ENCODE measurements at places on chromosomes 11 and 22.

- no peak for DNase-seq
Observed at GRCh38 chr11:61870541-61871031, 20.8 kb downstream of the FADS3 start.

DNA sequence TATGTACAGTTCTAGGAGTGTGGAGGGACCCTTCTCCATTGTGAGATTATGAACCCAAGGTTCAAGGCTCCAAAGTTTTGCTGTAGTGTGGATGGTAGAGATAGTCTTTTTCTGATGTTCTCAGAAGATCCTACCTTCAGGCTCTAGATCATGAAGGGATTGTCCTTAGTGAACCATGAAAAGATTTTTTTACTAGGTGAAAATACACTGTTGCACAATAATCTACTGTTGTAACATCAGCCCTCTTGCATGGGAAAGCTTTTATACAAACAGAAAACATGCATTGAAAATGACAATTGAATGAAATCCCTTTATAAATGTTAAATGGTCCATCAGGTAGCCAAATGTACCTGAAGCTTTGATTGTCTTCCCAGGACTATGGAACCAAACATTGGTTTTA is 177.8 kb downstream of the FAM76B start:
- no peak for DNase-seq

GRCh38 chr11:35056391-35057093 is 82.4 kb upstream of the CD44 start:
- DNase-seq = no peak

DNA sequence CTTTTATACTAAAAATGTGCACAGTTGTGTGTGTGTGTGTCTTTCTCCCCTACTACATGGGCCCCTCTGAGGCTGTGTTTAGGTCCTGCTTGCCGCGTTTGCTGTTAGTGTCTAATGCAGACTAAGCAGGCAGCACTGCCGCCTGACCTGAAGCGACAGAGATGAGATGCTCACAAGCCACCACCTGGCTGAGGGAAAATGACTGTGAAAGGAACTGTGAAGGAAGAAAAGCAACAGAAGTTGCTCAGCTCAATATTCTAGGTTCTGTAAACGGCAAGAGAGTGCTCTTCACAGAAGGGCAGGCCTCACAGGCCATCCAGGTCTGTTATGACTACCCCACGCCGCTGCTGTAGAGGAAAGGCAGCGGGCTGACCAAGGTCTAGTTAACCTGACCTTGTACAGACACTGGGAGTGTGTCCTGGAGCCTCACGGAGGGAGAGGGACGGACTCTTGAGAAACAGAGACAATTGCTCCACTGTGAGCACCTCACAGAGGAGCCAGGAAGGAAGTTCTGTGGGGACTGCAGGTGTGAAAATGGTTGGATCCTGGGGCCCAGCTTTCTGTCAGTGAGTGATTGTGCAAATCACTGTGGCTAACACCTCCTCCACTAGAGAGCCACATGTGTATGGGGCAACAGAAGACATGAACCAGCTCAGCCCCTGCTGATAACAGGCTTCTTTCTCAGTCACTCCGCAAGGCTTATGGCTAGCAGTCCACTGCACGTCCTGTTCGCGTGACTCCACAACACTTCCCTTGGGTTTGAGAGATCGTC is 31.3 kb upstream of the YPEL1 start:
- DNase-seq = no peak

GRCh38 chr11:62400760-62401159 is 18.1 kb upstream of the SCGB1A1 start:
- DNase-seq = no peak

GRCh38 chr11:103862094-103862801 is 174.2 kb upstream of the DDI1 start:
- peak; percentile 14 for DNase-seq

DNA sequence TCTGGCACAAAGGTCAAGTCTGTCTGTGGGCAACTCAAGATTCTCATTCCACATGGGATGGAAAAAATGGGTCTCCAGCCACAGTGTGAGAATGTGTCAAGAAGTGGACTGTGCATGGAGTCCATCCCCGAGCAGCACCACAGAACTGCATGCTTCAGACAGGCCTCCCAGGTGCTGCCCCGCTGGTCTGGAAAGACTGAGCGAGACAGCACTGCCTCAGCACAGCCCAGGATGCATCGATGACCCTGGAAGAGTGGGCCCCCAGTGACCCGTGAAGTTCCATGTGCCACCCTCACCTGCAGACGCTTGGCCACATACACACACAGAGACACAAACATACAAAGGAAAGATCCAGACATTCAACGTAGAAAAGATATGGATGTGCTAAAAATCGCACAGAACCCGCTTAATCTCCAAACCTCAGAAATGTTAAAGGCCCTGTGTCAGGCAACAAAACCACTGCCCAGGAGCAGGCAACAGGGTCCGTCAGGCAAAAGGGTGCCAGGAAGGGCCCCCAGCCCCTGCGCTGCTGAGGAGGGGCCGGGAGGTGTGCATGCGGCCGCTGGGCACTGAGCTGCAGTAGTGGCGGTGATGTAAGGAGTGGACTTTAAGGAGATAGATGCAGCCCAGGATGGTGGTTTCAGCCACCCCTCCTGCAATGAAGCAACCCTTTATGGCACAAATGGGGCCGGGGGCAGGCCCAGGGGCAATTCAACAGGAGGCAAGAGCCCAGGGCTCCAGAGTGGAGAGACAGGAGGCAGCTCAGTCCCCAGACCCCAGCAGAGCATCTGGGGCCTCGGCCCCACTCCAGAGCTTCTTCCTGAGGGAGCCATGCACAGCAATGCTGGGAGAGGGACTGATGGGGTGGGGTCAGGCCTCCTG is 84.7 kb downstream of the DGCR2 start:
- no peak for DNase-seq

- peak; percentile 86 for DNase-seq
Observed at GRCh38 chr11:22459048-22459447, 120.9 kb downstream of the SLC17A6 start.

- DNase-seq = peak; percentile 73
Observed at GRCh38 chr22:41770715-41771468, 29.6 kb upstream of the CCDC134 start.

DNA sequence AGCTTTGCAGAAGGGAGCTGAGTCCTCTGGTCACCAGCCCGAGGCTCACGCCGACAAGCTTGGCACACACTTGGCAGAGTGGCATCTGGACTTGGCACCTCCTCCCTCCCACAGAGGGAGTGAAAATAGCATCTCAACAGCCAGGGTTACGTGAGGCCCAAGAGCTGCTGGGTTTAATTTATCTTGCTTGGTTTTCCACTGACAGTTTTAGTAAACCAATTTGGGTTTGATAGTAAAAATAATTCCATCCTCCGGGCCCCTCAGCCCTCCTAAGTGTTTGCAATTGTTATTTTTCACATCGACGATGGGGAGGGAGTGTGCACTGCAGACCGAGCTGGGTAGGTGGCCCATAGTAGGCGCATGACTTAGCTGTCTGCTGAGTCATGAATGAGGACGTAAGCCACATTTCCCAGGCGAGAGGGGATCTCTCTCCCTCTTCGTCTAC is 107.6 kb upstream of the ASPHD2 start:
- peak; percentile 39 for DNase-seq

- peak; percentile 39 for DNase-seq
Observed at GRCh38 chr22:21669026-21669425, 3.2 kb downstream of the PPIL2 start.

GRCh38 chr11:66546966-66547661 is 411 bp downstream of the ACTN3 start:
- DNase-seq = no peak

DNA sequence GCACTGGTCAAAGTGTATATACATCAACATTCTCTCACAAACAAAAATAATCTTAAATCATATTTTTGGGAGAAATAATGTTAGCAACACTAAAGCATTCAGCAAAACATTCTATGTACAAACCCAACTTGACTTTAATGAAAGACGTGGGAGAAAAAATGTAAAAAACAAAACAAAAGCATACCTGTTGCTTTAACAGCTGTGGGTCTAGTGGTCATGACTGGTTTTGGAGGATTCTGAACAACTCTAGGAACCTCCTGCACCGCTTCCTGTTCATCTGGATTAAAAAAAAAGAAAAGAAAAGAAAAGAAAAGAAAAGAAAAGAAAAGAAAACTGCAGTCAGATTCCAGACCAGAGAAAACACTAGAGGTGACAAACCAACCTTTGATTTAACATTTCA is 2.1 kb downstream of the FNBP4 start:
- DNase-seq = no peak

DNA sequence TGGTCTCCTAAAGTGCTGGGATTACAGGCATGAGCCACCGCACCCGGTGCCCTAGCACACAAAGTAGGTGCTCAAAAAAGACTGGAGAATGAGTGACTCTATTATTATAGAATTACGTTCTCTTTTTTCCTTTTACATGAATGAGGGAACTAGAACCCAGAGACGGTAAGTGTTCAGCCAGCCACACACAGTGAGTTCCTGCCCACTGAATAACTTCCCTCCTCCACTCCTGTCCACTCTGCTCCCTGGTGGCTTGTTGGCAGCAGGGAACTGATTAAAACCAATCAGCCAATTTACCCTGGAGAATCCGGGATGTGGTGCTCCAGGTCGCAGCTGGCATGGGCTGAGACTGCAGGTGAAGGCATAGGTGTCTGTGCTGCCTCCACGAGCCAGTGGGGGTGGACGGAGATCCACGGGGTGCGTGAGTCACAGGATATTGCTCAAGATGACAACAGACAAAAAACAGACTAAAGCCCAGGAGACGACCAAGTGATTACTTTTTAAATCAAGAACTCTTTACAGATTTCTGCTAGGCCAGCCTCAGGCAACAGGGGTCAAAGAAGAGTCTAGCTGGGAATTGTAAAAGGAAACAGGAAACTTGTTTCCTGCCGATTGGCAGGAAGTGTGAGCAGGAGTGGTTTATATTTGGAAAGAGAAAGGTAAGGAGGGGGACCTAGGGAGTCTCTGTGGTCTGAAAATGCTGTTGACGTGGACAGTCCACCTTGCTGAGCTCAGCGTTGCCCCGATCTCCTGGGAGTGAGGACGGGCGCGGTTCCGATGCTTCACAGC is 95.2 kb upstream of the TP53I11 start:
- DNase-seq = peak; percentile 80

GRCh38 chr11:20293531-20293930 is 70.0 kb upstream of the HTATIP2 start:
- no peak for DNase-seq

DNA sequence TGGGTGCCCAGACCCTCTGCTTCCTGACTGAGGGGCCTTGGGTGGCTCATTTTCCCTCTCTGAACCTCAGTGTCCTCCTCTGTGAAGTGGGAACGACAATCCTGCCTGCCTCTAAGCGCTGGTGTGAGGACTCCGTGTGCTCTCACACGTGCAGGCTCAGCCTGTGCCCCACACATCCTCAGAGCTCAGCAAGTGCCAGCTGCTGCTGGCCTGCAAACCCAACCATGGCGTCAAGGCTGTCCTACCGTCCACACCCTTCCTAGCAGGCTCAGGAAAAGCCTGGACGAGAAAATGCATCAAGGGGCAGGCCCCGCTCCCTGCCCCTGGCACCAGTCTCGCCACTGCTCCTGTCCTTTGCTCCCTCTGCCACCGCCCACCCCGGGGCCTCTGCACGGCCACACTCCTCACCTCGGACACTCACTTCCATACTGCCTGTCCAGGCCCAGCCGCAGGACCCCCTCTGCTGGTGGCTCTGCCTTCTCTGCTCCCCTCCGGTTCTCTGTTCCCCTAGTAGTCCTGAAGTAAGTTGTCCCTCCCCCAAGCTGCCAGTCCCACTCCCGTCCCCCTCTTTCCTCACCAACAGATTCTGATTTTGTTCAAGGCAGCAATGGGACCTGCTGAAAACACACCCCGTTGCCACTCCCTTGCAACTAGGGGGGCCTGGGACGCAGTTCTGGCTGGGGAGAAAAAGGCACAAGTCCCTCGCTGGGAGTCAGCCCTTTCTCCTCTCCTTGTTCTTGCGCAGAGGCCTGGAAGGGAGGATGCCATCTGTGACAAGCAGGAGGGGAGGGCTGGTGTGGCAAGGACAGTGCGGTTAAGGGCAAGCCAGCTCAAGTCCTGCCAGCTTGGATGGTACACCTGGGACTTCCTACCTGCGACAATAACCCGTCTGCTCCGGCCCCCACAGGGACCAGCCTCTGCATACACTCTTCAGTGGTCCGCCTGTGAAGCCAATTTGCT is 62.2 kb downstream of the ARFGAP3 start:
- no peak for DNase-seq

- no peak for DNase-seq
Observed at GRCh38 chr11:60977224-60977623, 5.7 kb downstream of the CD6 start.
